Inflammatory macrophage treated with lipopolysaccharide for 4 hours (primary cell): ENCODE measurements at places on chromosomes 1 and 21.

DNA sequence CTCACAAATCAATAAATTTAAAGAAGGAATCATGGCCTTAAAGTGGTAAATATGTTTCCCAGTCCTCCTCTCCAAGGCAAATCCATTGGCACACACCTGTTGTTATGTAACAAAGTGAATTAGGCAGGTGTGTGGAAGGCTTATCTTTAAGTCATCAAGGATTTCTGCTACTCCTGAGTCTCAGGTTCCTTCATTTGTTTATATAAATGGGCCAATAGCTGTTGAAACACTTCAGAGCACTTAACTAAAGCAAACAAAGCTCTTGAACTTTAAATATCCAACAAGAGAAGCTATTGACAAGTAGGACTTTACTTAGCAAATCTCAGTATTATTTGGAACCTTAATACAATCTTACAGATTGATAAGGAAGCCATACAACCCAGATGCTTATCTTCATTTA lies 99.3 kb upstream of the ESRRG start:
- no peak for DNase-seq

DNA sequence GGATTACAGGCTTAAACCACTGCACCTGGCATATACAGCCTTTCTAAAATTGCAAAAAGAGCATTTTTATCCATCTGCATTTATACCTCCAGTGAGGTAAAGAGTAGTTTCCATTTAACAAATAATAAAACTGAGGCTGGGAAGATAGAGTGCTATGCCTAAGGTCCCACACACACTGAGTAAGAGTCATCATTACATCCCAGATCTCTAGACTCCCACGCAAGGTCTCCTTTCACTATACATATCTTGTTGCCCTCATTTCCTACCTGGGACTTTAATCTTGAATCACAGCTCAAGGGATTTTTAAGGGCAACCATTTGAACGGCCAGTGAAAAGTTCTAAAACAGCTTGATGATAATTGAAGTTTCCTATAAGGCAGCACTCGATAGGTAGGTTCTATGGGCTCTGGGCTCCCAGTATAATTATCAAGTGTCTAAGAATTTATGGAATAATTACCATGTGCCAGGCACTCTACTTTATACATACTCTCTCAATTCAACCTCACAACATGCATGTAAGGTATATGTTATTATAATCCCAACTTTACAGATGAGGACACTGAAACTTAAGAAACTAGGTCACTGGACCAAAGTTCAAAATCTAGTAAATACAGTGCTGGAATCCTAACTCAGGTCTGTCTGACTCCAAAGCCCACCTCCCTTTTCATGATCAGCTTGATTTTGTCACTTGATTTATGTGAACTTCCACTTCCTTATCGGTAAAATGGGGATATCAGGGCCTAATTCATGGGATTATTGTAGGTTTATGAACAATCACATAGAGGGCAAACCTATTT lies 23.3 kb upstream of the EPS15 start:
- no peak for DNase-seq

GRCh38 chr1:115117298-115117697 lies 28.0 kb upstream of the TSPAN2 start:
- DNase-seq = no peak

- no peak for DNase-seq
These were observed 10.6 kb downstream of the RHBG start for GRCh38 chr1:156379420-156380165.

GRCh38 chr1:34864759-34865158 lies 5.2 kb upstream of the SMIM12 start:
- DNase-seq = no peak

DNA sequence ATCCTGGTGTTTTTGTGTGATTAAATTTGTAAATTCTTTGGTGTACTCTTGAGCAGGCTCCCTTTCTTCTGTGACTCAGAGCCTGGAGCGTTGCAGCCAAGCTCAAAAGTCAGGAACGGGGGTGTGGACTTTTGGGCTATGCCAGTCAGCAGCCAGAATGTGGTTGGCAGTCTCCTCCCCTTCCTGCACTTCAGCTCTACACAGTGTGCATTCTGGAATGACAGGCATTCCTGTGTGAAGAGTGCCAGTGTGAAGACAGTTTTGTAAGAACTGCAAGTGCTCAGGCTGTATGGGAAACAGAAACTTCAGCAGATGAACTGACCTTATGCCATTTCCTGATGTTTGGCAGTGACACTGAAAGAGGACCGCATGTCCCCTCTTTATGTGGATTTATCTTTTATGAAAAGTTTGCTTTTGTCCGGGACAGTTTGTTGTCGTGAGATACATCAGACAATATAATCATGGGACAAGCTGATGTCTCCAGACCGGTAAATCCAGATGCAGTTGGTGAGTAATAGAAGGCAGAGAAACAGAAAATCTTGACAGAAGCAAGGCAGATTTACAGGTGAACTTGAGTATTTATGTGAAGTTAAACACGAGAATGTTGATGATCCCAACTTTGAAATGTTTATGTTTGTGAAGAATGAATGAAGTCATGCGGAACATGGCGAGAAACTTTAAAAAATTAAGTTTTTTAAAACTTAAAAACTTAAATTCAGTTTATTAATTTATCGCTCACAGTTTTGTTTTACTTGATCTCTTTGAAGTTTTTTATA lies 67.7 kb upstream of the RCC1 start:
- peak; percentile 97 for DNase-seq

DNA sequence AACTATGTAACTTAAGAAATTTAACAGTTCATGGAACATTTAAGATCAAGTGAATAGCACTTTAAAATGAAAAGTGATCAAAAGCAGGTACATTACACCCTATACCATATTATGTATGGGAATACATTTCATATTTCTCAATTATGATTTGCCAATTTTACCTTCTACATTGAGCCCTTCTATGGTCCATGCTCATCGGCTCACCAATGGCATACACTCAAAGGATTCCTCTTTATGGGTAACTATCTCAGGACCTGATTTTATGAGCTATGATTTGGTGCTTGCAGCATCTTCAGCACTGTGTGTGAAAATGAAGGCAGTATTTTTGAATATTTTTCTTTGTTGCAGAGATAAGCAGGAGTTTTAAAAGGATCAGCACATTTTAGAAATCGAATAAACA lies 33.5 kb downstream of the FUBP1 start:
- no peak for DNase-seq
